ENCODE measurements at places on chromosomes 2 and 18. TPM values are rescaled to one million over a fixed set of nuclear protein-coding genes. Genes with fewer than 3 reads are reported as not detected.

DNA sequence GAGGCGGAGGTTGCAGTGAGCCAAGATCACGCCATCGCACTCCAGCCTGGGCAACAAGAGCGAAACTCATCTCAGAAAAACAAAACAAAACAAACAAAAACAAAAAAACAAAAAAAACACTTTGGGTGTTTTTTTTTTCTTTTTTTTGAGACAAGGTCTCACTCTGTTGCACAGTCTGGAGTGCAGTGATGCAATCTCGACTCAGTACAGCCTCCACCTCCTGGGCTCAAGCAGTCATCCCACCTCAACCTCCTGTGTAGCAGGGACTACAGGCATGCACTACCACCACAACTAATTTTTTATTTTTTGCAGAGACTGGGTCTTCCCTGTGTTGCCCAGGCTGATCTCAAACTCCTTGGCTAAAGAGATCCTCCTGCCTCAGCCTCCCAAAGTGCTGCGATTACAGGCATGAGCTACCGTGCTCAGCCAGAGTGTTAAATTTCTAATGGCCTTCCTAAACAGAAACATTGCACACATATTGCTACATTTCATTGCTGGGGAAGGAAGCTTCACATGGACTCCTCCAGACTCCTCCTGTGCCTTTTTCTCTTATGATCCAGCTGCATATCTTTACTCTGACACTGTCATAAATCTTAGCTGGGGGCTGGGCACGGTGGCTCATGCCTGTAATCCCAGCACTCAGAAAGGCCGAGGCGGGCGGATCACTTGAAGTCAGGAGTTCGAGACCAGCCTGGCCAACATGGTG lies 19.7 kb downstream of the STARD7 start:
- no peak for DNase-seq

DNA sequence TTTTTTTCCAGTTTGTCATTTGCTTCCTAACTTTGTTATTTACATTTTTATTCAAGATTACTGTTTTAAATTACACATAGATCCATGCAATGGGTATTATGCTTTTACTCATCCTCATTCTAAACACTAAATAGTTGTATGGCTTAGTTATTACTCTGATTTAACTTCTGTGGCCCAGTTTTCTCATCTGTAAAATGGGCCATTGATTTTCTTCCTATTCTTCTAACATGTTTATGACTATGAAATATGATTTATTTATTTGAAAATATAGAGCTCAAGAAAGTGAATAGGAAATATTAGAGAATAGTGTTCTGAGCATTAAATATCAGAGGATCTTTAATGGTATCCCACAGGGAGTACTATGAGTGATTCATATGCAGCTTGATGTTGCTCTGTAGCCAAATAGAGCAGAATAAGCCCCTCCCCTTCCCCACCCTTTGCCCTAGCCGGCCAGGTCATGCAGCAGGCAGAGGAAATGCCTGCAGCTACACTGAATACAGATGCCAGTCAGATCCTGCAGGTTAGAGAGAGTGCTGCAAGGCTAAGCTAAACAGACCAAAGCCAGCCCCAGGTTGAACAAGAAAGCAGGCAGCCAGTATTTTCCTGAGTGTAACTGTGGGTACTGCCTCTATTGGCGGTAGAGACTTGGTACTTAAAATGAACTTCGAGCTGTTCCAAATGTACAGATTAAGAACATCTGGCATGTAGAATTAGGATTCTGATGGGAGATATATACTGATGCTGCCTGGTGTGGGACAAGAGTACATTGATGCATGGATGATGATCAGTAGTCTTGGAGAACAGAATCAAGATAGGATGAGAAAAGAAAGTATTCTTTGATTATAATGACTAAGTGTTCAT lies 11.7 kb upstream of the ACYP2 start:
- peak; percentile 62 for DNase-seq

DNA sequence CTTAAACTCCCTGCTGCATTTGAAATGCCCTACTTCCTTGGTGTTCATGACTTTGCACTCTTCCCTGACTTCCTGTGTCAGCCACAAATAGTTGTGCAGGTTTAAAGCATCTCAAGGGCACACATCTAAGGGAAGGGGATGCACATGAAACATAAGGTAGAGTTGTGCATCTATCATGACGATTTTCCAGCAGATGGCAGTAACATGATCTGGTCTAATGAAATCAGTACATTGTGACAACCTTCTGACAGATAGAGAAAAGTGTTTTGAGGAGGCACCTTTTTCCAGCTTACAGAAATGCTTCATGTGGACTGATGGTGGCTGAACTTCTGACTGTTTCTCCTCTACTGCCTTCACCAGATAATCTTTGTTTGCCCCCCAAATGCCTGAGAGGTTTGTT lies 238.9 kb downstream of the XIRP2 start:
- DNase-seq = no peak

DNA sequence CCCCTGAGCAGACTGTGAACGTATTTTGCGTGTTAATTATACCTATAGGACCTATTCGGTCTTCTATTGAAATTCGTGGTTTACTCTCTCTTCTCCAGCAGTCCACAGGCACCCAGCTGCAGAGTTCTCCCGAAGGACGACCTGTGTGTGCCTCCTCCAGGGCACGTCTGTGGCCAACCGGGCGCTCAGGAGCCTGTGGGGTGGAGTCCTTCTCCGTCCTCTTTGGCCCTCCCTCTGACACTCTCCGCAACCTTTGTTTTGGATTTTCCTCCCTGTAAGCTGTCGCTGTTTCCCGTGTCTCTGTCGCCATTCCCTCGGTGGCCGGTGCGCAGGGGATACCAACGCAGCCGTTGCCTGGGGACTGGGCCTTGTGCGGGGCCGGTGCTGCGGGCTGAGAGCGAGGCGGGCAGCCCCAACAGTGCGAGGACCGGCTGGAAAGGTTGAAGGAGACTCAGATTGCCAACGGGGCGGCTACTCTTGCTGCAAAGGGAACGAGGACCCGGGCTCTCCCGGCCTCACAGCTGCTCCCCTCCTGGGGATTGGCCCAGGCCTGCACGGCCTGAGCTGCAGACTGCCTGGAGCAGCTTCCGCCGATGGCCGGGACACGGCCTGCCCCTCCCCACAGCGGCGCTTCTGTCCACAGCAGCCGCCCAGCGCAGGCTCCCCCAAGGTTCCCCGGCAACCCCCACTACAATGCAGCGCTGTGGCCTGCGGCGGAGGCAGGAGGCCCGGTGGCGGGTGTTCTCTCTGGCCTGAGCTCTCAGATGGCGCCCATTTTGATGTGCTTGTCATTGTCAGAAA lies 221.0 kb downstream of the MTX2 start:
- peak; percentile 71 for DNase-seq

DNA sequence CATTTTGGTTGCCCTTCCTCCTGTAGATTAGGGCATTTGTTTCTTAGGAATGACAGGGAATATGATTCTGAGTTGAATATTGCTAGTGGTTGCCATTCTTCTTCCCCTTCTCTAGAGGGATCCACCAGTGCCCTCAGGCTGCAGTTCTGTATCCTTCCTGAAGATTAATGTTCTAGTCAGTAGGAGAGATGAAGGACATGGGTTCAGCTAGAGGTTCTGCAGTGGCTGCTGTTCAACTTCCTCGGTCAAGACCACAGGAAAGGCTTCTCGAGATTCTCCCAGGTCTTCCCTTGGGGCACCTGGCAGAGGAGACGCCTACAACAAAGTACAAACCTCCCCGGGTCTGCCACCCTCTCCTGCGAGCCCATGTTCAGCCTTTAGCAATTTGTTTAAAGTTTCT lies 325.5 kb downstream of the AFF3 start:
- no peak for DNase-seq

- DNase-seq = no peak
These were observed 1142.8 kb downstream of the RPIA start for GRCh38 chr2:89834306-89834705.

DNA sequence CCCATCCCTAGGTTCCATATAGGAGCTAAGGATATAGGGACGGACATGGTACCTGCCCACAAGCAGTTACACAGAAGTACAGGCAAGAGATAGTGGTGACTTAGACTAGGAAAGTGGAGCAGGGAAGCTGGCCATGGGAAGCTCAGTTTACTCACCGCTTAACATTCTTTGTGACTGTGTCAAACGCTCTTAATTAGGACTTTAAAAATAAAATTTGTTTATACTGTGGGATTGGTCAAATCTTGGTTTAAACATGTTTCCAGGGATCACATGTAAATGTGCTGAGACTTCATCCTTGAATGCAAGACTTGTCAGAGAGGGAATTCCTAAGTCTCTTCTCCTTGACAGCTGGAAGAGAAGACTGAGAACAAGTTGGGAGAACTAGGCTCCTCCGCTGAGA lies 107.3 kb downstream of the MTCL1 start:
- no peak for DNase-seq

GRCh38 chr2:238494573-238494961 lies 67.8 kb downstream of the ASB1 start:
- no peak for DNase-seq

- DNase-seq = peak; percentile 76
These were observed 693 bp downstream of the UBE2F start for GRCh38 chr2:237967463-237967951.

DNA sequence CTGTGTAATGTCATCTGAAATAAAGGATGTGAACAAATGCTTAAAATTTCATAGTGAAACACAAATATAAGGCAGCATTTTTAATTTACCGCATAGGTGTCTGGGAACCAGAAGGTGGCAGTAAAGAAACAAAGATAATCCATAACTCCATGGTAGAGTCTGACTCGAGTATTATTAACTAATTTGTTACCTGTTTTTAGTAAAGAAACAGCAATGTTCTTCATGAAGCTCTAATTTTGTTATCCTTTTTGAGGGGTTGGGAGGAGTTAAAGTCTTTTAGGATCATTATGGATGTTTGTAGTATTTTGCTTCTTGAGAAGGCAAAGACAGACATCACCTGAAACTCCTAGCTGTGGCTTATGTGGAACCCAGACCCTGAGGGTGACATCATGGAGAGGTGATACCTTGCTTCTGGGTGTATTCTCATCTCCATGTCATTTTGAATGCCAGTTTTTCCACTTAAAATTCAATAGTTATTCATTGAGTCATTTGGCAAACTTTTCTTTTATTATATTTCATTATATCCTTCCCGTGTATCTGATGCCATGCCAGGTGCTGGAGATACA lies 286.2 kb upstream of the EPAS1 start:
- peak; percentile 55 for DNase-seq

GRCh38 chr2:220745682-220746081 lies 826.4 kb downstream of the EPHA4 start:
- no peak for DNase-seq

DNA sequence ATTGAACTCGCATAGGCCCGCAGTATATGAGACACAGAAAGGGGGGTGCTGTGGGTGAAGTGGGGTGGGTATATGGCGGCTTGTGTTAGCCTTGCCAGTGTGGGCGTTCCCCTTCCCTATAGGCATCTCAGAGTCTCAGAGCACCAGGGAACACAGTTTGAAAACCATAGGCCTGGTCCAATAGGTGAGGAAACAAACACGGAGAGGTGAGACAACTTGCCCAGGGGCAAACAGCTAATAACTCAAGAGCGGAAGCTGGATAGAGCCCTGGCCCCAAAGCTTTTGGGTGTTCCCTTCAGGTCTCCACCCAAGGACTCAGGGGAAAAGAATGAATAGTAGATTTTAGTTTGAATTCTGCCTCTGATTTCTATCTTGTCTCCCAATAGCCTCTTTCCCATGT lies 7.9 kb downstream of the LIPG start:
- DNase-seq = no peak

DNA sequence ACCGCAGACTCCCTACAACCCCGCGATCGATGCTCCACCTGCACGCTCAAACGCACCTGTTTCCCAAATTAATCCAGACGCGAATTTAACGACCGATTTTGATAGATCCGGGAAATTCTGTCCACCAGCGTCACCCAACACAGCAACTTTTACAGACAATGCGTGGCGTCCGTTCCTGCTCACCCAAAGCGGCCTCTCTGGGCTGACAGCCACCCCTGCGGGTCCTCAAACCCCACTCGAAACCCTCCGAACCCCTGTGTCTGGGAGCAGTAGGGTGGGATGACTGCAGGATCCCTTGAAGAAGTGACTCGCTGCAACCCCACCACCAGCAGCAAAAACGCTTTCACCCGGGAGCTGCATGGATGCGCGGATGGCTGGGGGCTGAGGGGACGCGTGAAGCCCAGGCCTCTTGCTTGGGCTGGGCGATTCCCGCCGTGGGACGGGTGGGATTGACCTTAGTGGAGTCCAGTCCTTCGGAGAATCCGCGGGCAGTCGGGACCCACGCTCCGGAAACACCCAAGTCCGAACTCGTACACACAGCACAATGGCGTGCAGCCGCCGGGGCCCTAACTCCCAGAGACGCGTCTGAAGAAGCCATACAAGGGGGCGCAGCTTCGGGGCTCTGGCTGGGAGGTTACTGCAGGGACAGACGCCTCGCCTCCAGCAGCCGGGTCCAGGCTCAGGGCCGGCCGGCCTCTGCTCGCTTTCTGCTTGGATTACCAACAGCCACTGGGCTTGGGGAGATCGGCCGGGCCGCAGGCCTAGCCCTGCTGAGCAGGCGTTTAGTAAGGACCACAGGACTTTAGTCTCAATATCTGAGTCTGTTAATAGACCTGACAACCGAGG lies 31.1 kb upstream of the ATP6V1B1 start:
- peak; percentile 71 for DNase-seq

DNA sequence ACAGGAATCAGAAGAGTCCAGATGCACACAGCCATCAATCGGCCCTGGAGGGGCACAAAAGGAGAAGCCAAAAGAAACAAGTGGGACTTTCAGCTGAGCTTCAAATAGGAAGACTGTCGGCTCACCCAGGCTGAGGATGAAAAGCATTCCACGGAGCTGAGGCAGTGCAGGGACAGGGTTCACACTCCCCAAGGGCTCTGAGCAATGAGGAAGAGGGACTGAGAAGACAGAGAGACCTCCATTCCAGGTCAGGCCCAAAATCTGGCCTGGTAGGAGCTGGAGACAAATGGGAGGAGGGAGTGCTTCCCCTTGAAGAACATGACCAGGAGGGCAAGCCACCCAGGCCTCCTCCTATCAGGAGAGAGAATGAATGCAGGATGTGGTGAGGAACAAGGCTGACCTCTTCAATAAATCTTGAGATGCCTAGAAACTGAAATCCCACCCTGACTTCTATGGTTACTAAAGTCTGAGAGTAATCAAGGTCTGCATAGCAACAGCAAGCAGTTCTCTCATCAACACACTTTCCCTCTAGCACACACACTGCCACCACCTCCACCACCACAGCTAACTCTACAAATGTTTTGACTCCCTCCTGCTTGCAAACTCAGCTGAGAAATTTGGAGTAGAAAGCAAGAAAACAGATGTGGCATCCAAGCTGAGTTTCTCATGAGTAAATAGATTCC lies 434.4 kb downstream of the TNS1 start:
- no peak for DNase-seq

DNA sequence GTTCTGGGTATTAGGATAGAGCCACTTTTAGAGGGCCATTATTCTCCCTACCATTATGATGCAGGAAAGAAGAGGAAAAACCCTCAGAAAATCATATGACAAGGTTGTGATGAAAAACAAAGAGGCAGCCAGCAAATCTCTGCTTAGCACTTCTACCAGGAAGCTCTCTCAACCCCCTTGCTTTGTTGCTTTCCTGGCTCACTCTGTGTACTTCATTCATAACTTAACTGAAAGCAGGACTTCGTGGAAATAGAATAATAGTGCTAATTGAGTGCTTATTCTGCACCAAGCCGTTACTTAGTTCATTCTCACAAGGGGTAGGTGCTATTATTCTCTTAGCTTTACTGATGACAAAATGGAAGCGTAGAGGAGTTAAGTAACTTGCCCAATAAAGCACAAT lies 354.1 kb downstream of the HRH4 start:
- no peak for DNase-seq

Gene VIT
- not detected for total RNA-seq

Gene CFC1
- total RNA-seq = 0.52 TPM

Gene MATN3
- total RNA-seq = 3.6 TPM

Gene GKN2
- not detected for total RNA-seq

Gene KLHL30
- total RNA-seq = 0.04 TPM

Gene DGUOK
- total RNA-seq = 82.9 TPM

Gene TMEM200C
- 4.7 TPM for total RNA-seq

Data from H7 (cell line).